ENCODE measurements at places on chromosomes 6 and 20.

- DNase-seq = peak; percentile 97
Observed at GRCh38 chr20:54643761-54644160, 168.4 kb downstream of the DOK5 start.

- no peak for DNase-seq
Observed at GRCh38 chr6:54864272-54864671, 17.7 kb downstream of the FAM83B start.

GRCh38 chr20:911882-912600 lies 4.1 kb downstream of the ANGPT4 start:
- no peak for DNase-seq

DNA sequence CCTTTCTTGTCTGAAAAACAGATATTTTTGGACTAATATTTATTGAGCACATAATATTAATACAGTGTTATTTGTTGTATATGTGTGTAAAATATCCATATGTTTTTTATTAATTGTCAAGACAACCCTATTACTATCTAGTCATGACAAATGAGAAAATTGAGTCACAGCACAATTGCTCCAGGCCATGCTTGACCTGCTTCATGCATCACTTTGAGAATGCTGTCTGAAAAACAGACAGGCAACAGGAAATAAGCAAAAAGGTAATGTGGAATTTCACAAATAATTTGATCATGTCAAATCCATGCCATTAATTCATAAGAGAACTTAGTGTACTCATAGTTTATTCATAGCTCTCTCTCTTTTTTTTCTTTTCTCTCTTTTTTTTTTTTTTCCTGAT lies 246.5 kb downstream of the RIMS1 start:
- no peak for DNase-seq

DNA sequence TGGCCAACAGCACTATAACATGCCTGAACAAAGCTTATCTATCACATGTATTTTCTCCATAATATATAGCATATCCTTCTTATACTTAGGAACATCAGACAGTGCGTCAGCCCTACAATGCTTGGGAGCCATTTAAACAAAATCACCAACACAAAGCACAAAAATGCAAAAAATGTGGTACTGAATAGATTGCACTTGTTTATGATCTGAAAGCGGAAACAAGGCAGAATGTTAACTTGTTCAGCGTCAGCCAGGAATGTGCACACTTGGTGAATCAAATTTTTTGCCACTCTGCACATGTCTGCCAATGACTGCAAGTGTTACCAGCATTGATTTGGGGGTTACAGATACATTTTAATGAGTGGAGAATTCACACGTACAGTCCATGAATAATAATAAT lies 14.8 kb downstream of the SLC35A1 start:
- DNase-seq = peak; percentile 32

GRCh38 chr6:138088326-138088762 lies 18.9 kb downstream of the PERP start:
- DNase-seq = peak; percentile 85

DNA sequence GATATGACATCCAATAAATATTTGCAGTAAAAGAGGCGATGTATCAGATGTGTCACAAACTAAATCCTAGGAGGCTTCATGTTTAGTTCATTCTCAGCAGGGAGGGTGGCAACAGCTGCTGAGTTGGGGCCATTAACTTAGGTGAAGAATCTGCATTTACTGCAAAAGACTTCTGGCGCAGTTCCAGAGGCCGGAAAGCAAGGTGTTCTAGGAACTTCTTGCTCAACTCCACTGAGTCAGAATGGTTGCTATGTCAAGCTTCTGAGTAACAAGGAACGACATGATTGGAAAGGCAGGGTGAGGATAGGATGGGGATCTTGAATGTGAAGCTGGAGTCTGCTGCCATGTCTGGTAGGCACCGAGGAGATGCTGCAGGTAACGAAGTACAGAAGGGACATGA lies 11.7 kb downstream of the ADNP start:
- DNase-seq = no peak

DNA sequence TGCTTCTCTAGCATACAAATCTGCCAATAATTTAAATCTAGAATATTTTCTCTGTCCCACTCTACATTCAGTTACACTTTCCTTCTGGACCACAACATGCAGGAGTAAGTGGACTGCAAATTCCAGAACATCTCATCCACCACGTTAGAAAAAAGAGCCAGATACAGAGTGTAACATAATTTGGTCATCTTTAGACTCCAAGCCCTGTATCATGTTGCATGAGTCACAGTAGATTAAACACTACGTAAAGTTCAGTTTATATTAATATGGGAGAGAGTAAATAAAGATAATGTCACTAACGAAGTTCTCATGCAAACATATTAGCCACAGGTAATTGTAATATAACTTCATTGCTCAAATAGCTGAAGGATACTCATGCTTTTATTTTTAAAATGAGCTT lies 327.0 kb downstream of the C6orf118 start:
- no peak for DNase-seq

DNA sequence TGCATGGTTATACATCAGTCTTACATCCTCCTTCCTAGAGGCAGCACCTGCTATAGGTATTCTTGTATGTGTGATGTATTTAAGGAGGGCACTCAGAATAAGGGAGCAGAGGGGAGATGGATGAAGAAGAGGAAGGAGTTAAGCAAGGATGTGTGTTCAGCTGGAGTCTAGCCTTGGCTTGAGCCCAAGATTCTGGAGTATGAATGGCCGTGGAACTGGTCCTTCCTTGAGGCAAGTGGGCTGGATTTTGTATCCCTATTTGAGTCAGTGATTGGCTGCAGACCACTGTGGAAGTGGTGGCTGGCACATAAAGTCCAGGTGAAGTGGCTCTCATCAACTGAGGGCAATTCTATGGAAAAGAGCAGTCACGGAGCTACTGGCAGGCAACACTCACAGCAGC lies 112.0 kb upstream of the RNF24 start:
- DNase-seq = no peak

- no peak for DNase-seq
Observed at GRCh38 chr20:12916699-12917098, 92.1 kb upstream of the SPTLC3 start.

GRCh38 chr6:95203153-95203754 lies 374.1 kb upstream of the MANEA start:
- DNase-seq = peak; percentile 49

- no peak for DNase-seq
Observed at GRCh38 chr6:25329161-25329817, 50.1 kb downstream of the CARMIL1 start.

GRCh38 chr6:54262499-54262898 lies 45.7 kb upstream of the TINAG start:
- DNase-seq = no peak

DNA sequence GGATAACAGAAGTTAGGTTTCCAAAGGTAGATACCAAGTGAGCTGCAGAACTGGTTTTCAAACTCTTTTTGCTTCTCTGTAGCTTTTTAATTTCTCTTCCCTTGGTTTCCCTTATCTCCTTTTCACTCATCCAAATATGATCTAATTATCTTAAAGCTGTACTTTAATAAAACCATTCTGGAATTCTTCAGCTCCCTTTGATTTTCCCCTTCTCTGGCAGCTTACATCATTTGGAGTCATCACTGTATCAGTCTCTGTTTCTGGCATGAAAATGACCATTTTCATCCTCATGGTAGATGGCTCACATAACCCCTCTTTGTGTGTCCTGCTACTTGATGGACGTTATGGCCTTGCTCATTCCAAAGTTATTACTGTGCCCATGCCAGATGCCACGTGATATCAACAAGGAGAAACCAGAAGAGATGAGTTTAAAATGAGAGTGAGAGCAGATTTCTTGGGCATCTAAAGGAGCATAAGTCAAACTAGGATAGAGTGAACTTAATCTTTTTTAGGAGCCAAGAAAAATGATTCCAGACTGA lies 620.2 kb downstream of the QKI start:
- DNase-seq = no peak

GRCh38 chr6:157059781-157060180 lies 263.5 kb downstream of the TMEM242 start:
- DNase-seq = no peak

Measured in fibroblast of skin of scalp (primary cell).